ENCODE measurements at places on chromosomes 13 and 19.

DNA sequence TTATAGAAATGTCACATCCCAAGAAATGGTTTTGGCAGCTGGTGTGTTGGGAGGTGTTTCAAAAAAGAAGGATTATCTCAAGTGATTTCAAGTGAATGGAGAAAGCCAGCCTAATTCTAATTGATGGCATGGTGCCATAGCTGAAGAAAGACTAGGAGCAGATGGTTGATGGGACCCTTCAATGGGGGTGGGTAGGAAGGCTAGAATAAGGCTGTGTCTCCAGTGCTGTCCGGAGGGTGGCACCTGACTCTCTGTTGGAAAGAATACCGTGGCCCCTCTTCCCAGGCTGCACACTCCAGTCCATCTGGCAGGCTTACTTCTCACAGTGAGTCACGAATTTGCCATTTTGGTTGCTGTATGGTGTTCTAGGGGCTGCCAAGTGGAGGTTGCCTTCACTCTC is 51.0 kb upstream of the GPR12 start:
- DNase-seq: no peak

DNA sequence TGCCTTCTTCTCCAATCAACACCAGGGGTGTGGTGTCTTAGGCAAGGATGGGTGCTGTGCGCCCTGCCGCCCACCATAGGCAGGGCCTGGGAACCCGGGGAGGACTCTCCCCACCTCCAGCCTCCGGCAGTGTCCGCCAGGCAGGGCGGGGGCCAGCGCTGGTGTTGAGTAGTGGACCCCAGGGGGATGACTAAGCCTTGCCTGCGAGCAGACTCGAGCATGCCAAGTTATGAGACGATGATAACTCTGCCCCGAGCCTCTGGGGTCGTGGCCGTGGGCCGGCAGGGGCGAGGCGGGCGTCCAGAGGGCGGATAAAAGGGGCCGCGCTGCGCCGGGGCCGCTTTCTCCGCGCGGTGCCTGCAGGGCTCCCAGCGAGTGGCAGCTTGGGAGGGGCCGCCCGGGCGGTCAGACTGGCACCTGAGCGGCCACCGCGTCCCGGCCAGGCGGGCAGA is at the start of gene MEDAG:
TSS of gene MEDAG (plus strand) at position 340 of the 452 bp plus-strand sequence. CDS start 245 bp downstream, outside the sequence.
- DNase-seq: no peak

DNA sequence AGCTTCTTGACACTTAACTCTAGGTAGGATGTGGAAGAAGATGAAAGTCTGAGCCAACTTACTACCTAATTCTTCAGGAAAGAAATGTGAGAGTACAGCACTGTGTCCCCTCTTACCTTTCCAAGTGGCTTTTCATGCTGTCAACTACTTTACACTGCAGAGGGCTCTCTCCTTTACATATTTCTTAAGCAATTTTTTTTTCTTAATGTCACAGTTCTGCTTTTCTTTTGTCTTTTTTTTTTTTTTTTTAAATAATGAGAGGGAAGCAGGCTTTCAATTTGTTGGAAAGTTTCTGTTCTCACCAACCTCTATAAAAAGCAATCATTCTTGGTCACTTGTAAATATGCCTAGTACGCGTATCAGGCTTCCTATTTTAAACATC is 212.7 kb upstream of the MIR17HG start:
- DNase-seq: no peak

DNA sequence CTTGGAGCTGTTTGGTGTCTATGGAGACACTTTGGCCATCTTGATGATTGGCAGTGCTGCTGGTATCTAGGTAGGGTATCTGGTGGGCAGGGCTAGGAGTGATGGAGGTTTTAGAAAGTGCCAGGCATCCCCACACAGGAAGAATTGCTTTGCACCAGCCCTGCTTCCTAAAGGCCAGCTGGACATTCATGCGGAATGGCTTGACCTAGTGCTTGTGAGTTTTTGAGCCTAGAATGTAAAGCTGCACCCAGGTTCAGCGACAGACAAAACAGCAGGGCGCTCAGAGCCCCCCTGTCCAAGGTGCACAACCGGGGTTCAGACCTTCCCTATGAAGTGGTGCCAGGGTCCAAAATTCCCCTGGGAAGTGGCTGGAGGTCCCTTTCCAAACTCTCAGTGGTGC is 93.1 kb downstream of the ING1 start:
- no peak for DNase-seq

Measured in CD4-positive, alpha-beta T cell treated with Interferon alpha-2 for 1 hour (primary cell).